ENCODE measurements at places on chromosomes 2 and 18.

DNA sequence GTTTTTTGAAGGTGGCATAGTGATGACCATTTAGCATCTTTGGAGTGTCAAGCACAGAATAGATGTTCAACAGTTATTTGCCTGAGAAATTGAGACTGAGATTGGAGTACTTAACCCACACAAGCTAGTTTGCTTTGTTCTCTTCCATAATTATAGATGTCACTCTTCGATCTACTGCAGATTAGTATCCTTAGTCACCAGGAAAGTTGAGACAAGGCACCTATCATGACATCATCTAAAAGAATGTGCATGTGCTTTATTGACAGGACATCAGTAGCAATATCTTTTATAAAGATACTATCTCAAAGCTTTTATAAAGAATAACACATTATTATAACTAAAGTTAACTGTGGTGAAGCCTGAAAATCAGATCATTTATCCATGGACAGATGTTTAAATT is 6.4 kb downstream of the VRK2 start:
- no peak for DNase-seq

DNA sequence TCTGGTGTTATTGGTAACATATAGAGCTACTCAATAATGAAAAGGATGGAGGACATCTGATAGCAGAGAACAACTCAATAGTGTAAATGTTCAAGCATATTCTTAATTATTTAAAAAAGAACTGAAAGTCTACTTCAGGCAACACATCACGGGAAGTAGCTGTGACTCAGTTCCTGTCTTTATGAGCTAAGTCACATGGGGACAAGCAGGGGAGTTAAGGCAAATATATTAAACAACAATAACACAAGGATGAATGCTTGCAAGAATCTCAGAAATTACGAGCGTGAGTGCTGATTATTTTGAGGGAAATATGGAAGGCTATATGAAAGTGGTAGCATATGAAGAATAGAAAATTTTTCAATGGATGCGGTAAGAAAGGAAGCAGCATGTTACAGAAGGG is 4.0 kb upstream of the HNMT start:
- no peak for DNase-seq

- DNase-seq: no peak
These were observed 41.7 kb upstream of the ELOA2 start for GRCh38 chr18:47077111-47077510.

GRCh38 chr2:43098539-43098938 is 127.9 kb downstream of the ZFP36L2 start:
- DNase-seq: no peak

- DNase-seq: no peak
These were observed 49.8 kb downstream of the DYSF start for GRCh38 chr2:71502941-71503738.

DNA sequence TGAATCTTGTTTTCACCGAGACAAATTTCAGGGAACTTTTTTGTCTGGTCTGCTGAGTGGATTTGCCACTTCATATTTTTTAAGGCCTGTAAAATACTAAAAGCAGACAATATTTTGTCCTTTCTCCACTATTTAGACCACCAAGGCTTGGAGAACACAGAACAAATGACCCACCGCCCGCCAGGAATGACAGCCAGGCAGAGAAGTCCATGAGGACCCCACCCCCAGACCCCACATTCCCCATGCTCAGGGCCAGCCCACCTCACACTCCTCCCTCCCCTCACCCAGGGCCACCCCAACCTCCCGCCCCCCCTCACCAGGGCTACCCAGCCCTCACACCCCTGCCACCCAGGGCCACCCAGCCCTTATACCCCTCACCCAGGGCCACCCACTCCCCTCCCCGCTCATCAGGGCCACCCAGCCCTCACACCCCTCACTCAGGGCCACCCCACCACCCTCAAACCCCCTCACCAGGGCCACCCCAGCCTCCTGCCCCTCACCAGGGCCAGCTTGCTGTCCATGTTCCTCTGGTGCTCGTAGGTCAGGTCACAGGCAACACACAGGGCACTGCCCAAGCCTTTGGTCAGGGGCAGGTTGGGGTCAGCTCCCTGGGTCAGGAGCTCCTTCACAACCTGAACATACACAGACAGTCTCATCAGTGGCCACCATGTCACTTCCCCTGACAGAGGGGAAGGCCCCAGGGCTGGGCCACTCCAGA is 50.6 kb downstream of the ANKMY1 start:
- no peak for DNase-seq

DNA sequence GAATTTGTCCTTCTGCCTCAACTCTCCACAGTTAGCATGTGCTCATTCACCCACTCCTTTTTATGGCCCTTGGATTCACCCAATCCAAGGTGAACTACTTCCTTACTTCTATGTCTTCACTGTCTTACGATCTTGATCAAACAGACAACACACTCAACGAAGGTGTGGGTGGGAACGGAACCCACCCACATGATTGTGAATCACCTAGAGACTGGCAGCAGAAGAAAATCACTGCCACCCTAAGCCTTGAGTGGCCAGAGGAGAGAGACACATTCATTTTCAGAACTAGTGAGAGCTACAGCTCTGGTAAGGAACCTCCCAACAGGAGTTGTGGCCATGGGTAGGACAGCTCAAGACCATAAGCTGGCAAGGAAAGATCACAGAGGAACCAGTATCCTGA is 194.3 kb downstream of the PLCL1 start:
- DNase-seq: no peak

- no peak for DNase-seq
These were observed 36.3 kb downstream of the ARHGEF33 start for GRCh38 chr2:38925982-38926381.

DNA sequence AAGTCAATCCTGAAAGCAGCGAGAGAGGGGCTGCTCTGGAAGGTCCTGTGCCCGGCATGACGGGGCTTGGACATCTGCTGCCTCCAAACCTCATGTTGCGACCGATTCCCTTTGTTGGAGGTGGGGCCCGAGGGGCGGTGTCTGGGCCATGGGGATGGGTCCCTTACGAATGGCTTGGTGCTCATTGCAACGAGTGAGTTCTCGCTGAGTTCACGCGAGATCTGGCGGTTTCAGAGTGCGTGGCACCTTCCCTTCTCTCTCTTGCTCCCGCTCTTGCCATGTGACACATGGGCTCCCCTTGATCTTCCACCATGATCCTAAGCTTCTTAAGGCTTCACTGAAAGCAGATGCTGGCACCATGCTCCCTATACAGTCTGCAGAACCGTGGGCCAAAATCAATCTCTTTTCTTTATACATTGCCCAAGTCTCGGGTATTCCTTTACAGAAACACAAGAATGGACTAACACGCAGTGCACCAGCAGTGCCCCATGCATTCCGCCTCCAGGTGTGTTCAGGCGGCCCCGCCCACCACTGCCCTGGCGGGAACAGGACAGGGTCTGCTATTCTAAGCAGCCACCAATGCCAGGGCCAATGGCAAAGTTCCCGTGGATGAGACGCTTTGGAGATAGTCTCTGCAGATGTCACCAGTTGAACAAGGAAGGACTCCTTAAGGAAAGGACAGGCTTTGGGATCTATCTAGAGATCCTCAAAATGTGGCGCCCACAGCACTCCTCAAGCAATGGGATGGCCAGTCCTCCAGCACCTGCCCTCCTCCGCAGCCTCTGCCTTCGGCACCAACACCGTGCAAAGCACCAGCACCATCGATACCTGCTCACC is 63.4 kb downstream of the ZNF516 start:
- no peak for DNase-seq

GRCh38 chr2:164061129-164061746 is 325.4 kb upstream of the FIGN start:
- no peak for DNase-seq

DNA sequence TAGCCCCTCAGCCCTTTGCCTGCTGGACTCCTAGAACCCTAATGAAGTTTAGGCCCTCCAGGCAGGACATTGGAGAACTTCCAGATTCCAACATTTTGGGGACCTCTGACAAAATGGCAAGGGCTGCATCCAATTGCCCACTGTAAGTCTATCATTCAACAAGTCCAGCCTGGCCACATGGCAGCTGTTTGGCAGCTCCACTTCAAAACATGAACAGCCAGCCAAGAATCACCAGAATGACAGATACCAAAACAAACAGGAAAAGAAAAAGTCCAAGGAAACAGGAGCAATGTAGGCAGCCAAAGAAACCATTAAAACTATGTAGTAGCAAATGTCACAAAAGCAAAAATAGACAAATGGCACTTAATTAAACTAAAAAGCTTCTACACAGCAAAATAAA is 25.5 kb downstream of the SLC4A5 start:
- no peak for DNase-seq

GRCh38 chr18:59549503-59550173 is 147.6 kb downstream of the CCBE1 start:
- no peak for DNase-seq

Measured in stimulated activated CD4-positive, alpha-beta T cell treated with anti-CD3 and anti-CD28 coated beads, Interleukin-1b, Interleukin-23, amount 100 ng/mL, for 1 hour (primary cell).